Cortex of kidney (tissue), 1 donor: ENCODE measurements at places on chromosomes 6 and 20.

DNA sequence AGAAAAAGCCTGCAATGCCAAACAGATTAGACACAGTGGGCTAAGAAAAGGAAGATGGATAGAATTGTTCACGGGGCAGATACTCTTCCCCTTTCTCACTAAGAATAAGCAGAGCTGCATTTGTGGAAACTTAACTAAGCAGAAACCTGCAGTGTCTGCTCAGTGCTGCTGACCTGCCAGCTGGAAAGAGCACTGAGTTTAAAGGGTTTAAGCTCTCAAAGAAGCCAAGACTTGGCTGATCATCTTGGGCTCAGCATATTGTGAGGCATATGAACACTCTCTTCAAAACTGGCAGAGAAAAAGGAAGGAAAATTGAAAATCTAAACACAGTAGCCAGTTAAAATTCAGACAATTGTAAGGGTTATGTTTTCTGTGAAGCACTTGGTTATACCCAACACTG is 711.1 kb upstream of the EPHA7 start:
- no peak for DNase-seq

- DNase-seq = no peak
Measured at GRCh38 chr6:73580247-73581149, 59.7 kb upstream of the EEF1A1 start.

- no peak for DNase-seq
Measured at GRCh38 chr6:6790891-6791290, 202.4 kb downstream of the LY86 start.

DNA sequence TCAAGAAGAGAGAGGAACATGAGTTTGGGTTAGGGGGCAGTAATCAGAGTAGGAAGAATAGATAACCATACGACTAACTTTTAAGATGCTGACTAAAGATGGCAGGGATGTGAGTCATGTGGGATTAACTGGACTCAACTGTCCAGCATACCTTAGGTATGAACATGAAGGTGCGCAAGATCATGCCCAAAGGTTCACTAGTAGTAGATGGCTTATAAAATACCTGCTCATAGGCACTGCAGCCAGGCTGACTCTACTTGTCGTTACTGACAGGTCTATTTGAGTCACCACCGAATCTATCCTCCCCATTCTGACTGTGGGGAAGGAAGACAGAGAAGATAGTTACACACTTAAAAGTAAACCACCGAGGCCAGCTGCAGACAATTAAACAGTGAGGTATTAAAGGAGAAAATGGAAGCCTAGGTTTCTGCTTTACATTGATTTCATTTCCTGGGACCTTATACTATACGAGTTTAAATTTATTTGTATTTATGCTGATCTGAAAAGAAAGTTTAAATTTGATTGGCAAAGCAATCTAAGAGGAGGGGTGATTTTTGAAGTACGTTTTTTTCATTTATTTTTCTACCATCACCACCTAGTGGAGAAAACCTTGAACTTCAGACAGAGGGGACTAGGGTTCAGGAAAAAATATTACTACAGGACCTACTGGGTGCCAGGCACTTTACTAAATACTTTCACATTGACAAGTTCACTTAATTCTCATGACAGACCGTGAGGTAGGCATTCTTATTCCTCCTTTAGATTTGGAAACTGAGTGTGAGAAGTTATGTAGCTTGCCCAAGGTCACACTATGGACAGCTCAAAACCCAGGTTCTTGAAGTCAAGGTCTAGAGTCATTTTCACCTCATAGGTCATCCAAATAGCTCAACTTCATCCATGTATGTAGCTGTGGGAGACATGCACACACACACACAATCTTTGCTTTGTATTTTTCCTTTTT is 4.0 kb upstream of the WRNIP1 start:
- no peak for DNase-seq

DNA sequence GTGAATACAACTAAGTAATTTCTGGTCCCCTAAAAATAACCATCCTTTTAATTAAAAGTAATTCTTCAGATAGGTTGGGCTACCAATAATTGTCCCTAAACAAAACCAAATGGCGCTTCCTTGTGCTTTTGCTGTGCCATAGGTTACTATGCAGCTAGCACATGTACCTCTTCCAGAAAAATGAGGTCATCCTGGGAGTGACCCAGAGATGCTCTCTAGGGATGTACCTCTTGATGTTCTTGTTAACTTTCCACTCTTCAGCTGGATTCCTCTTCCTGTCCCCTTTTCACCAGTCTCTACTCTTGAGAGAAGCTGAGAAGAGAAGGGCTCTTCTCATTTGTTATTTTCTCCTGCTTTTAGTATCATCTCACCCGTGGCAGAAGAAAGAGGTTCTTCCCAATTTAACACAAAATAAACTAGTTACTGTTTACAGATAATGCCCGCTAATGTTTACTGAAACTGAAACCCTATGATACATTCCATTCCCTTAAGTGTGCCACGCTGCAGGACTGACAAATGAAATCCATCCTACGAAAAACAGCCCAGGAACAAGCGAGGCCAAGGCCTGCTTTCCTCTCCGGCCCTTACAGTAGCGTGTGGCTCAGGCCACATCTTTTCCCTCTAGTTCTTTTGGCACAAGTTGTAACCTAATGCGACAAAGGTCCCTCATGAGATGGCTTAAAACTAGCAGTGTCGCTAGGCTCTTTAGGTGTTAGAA is 24.2 kb downstream of the MRS2 start:
- DNase-seq = no peak

DNA sequence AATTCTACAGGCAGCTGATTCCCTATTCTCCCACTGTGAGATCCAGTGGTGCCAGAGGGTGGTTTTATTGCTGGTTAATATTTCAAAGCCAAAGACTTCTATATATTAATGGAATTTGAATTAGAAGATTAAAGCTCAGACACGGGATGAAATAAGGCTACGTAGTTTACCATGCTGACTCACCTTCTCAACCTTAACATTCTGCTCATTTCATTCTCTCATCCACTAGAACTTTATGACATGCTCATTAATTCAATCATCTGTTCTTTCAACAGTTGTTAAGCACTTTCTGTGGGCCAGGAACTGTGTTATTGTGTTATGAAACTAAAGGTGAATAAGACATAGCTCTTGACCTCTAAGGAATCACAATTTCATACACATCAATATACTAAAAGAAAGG is 456.9 kb upstream of the MAP3K7 start:
- no peak for DNase-seq

- DNase-seq = no peak
Measured at GRCh38 chr6:57182017-57182432, 9.9 kb downstream of the BAG2 start.

DNA sequence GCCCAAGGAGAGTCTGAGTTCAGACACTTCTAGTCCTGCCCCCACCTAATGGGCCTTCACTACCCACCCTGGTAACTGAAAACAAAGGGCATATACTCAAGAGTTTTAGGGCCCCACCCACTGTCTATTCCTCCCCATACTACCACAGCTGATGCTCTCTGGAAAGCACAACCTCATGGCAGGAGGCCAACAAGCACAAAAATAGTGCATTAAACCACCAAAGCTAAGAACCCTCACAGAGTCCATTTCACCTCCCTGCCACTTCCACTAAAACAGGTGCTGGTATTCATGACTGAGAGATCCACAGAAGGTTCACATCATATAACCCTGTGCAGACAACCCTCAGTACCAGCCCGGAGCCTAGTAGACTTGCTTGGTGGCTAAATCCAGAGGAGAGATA is 132.1 kb upstream of the ADGRB3 start:
- no peak for DNase-seq

DNA sequence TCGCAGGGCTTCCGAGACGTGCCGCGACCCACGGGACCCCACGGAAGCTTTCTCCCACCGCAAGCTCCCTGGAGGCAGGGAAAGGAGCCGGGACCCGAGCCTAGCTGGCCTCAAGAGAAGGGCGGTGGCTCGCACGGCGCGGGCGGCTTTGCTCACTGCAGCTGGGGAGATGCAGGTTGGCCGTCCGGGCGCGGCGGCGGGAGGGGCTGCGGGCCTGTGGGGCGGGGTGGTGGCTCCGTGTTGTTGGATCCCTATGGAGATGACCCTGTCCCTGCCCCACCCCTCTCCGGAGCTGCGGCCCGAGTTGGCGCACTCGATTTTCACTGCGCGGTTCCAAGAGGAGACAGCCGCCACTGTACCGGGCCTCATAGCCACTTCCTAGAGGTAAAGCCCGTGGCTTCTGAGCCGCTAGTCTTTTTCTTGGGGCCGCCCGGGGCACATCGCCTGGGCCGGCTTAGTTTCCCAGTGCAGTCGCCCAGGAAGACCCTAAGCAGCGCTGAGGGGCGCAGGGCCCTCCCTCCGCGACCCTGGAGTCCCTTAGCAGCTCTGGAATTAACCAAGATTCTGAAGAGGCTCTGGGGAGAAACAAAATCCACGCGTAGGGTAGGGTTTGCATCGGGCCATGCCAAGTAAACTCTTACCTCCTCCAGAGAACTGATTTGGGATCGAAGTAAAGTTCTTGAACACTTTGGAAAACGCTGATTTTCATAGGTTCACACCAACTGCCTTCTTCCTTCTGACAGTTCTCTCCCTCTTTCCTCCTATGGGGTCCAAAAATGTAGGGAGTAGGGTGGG is at the start of gene ECT2L:
Gene ECT2L (plus strand): TSS at position 279 of the 795 bp plus-strand sequence. CDS start 17,188 bp downstream, outside the sequence.
- no peak for DNase-seq

- no peak for DNase-seq
Measured at GRCh38 chr20:12051206-12052163, 133.8 kb downstream of the BTBD3 start.

DNA sequence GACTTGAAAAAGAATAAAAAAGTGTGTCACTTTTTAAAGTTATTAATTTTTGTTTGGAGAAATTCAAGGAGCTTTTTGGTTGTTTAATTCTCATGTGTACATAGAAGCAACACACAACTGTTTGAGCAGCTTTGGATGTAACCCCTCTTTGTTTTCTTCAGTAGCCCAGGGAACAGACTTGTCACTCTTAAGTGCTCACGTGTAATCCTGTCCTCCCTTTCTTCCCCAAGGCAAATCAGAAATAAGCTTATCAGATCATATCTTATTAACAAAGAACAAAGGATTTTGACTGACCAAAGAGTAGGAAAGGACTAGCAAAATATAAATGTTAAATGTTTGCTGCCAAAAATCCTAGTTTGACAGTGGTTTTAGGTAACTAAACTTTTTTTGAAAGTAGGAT is 7.3 kb upstream of the FLRT3 start:
- no peak for DNase-seq

DNA sequence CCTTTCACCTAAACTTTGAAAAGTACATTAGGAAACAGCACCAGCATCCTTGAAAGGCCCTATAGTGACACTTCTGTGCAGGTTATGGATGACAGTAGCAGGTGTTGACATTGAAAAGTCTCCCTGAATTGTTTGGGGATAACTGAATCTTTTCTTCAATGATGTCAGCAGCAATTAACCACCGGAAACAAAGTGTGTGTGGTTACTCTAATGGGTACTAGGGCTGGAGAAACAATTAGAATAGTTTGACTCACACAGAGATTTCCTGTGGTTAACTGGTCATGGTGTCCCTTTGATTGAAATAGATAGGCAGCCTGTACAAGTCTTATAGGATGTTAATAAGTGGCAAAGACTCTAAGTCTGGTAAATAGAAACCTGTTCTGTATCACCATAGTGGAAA is 189.1 kb downstream of the TBX18 start:
- DNase-seq = no peak

- DNase-seq = no peak
Measured at GRCh38 chr6:145451029-145451428, 284.3 kb downstream of the EPM2A start.

GRCh38 chr6:48111575-48111974 is 578 bp upstream of the PTCHD4 start:
- DNase-seq = no peak

DNA sequence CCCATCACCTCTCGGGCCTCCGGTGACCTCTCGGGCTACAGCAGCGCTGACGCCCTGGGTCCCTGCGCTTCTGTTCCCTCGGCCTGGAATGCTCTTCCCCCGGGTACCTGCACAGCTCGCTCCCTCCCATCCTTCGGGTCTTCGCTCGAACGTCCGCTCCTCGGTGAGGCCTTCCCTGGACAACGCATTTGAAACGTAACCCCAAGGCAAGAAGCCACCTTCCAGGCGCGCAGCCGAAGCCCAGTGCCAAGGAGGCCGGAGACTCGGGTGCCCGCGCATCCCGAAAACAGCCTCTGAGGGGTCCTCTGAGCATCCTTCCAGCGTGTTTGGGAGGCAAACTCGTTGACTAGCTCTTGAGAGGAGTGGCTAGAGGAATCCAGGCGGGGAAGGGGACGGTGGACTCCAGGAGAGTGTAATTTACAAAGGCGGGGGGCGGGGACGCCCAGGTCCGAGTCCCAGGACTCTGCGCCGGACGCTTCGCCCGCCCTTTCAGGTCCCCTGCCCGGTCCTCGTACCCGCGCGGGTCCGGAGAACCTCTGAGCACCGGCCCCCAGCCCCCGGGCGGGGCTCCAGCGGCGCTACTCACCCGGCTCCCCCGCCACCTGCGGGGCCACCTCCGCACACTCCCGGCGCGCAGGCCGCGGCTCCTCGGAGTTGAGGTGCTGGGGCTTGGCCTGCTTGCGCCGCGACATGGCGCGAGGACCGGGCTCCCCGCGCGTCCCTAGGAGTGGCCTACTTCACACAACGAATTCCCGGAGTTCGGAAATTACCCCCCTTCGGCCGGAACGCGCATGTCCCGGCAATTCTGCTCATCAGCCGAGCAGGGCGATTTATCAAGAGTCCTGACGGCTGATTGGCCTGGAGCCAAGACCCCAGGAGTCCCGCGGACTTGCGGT is 86.8 kb downstream of the ZFP64 start:
- DNase-seq = no peak

GRCh38 chr6:123417535-123417934 is 219.2 kb downstream of the TRDN start:
- no peak for DNase-seq

- DNase-seq = no peak
Measured at GRCh38 chr6:117739869-117740268, 64.6 kb downstream of the NUS1 start.

- no peak for DNase-seq
Measured at GRCh38 chr20:10242166-10242565, 23.5 kb downstream of the SNAP25 start.

- DNase-seq = no peak
Measured at GRCh38 chr6:3596766-3597165, 139.9 kb upstream of the SLC22A23 start.

GRCh38 chr6:50380406-50381098 is 330.8 kb upstream of the DEFB112 start:
- no peak for DNase-seq

DNA sequence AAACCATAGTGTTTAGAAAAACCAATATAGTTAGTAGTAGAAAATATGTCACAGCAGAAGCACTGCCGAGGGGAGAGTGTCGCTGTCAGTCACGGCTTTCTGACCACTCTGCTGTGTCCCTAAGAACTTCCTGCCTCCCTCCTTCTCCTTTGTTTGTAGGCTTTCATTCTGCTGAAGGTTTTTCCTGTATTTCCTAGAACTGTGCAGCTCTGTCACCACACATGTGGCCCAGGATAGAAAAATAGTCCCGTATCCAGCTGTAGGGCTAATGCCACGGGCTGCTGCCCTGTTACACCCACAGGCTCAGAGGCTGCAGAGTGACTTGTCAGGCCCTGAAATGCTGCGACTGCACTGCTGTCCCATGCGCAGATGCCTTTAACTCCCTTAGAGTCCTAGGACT is 52.6 kb upstream of the SYNJ2 start:
- no peak for DNase-seq
